ENCODE measurements at places on chromosomes 5 and 9.

DNA sequence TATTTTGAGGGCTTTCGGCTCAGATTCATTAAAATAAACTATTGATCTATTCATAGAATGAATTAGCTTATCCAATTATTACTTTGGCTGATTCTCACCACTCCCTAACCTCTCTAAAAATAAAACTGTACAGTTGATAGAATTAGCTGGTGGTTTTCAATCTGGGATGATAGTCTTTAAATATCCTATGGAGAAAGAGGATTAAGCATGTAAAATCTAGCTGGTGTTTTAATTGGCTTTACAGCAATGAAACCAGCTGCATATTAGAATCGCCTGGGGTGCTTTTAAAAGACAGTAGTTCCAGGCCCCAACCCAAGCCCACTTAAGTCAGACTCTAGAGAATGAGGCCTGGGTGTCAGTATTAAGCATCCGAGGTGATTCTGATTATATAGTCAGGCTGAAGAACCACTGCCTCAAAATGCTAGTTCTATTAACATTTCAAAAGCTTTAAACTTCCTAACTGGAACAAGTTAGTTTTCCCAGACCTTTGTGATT is 95.1 kb downstream of the MAP1B start:
- DNase-seq: no peak

GRCh38 chr5:154165886-154166285 is 24.6 kb upstream of the GALNT10 start:
- DNase-seq: no peak

GRCh38 chr5:1419476-1420210 is 25.6 kb downstream of the SLC6A3 start:
- no peak for DNase-seq

GRCh38 chr9:14316602-14317300 is 2.8 kb upstream of the NFIB start:
- DNase-seq: no peak

- DNase-seq: no peak
These were observed 33.0 kb downstream of the FKBP15 start for GRCh38 chr9:113187929-113188595.

GRCh38 chr5:168356592-168356991 is 65.1 kb downstream of the WWC1 start:
- no peak for DNase-seq

- DNase-seq: no peak
These were observed 41.6 kb upstream of the ZNF300 start for GRCh38 chr5:150946351-150946905.

GRCh38 chr5:149228618-149229297 is 42.9 kb upstream of the AFAP1L1 start:
- no peak for DNase-seq

DNA sequence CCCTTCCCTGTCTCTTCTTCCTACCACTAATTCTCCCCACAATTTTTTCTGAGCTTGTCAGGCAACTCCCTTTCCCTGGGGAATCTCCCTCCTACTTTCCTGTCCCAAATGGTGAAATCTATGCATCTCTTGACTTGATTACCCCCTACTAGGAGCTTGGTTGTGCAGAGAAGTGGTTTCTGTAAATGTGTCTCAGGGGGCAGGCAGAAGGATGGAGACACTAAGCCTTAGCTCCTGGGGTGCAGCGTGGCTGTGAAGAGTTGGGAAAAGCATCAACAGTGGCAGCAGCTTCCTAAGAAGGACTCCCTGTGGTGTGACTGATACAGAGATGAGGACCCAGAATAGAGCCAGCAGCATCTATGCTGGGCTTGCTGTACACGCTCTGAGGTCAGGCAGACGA is 62.3 kb downstream of the NRG2 start:
- DNase-seq: no peak

DNA sequence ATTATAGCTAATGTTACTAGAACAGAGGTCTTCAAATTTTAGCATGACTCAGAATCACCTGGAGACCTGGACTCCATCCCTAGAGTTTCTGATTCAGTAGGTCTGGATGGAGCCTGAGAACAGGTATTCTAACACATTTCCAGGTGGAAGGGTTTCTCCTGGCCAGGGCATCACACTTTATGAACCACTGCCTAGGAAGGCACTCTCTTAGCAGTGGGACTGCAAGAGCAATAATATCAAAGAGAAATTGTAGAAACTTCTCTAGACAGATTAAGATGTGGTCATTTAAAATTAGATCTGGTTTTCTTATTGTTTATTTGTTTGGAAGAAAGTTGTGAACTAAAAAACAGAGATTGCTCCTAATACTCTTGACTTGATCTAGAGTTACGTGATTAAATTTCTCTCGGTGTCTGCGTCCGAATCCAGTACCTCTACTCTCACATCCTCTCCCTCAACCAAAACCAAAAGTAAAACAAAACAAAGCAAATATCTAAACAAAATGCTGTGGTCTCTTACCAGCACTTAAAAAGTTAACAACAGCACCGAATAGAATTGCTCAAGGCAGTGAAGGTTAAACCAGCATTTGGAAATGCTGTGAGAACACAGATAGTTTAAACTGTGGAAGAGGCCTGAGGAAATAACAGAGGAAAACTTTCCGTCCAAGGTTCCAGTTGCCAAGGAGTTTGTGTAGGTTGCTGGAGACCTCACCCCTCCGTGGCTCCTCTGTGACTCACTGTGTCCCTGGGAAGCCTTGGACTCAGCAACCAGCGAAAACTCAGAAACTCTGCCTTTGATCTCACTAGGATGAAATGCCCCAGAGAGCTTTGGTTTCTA is 193.4 kb downstream of the ARRDC3 start:
- DNase-seq: no peak

Data from stimulated activated CD4-positive, alpha-beta T cell treated with anti-CD3 and anti-CD28 coated beads, Interleukin-1b, Interleukin-23, amount 100 ng/mL, for 4 hours (primary cell).